Hematopoietic multipotent progenitor cell (in vitro differentiated cells): ENCODE measurements at places on chromosomes 7 and 10. TPM values are rescaled to one million over a fixed set of nuclear protein-coding genes. Genes with fewer than 3 reads are reported as not detected.

- no peak for DNase-seq
Observed at GRCh38 chr10:20955355-20955893, 58.3 kb upstream of the NEBL start.

The ZNF503 gene
- total RNA-seq: 0.81 TPM

The CTAGE8 gene
- total RNA-seq: 0.81 TPM

The RSBN1L gene
- 17.0 TPM for total RNA-seq

The MACC1 gene
- 6.7 TPM for total RNA-seq

DNA sequence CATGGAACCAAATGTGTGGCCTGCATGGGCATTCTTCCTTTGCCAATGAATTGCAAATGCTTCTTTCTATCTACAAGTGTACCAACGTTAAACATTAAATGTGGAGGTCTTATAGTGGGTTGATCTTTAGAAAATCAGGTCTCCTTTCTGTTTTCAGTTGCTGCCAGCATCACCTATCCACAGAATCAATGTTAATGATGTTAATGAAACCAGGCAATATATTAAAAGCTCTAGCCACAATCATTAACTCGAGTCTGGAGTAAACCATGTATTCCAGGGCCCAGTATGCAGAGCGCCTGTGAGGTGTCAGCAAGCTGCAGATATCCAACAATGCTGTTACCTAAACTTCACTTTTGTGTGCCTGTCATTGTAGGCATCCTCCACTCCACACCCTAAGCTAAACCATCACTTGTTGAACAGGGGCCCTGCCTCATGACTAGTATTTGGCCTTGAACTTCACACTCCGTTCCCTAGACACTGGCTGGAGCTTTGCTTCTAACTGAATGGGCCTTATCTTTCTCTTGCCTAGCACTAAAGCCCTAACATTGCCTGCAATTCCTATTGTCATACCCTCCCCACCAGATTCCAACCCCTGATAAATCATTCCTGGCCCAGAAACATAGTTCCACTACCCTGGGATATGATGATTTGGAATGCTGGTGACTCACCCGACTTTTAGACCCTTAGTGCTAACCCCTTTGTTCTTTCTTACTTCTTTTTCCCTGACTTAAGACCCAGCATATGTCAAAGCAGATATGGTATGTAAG, 24.3 kb upstream of the ITGB8 start:
- no peak for DNase-seq

DNA sequence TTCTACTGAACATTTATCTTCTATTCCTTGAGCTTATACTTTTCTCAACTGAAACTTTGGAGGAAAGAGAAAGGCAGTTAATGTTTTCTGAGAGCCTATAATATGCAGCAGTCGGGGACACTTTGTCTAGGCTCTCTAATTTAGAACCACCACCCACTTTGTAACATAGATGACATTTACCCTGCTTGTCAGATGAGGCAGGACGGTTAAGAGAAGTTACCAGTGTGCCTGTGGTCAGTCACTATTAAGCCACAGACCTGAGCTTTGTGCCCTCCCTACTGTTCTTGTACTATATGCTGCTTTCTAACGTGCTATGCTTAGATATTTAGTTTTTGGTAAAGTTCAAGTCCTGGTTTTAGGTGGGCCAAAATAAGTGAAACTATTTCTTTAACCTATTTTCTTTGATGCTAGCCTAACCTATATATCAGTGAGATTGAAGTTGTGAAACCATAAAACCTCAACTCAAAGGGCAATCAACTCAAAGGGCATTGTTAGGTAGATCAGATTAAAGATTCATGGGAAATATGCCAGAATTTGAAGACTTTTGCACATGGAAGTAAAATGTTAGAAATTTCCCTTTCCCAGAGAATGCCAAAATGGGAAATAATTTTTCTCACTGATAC, 156.5 kb upstream of the AGR3 start:
- DNase-seq: no peak

GRCh38 chr7:142847353-142847752, 7.5 kb upstream of the EPHB6 start:
- no peak for DNase-seq
